G401 (cell line): ENCODE measurements at places on chromosomes 12 and 14.

DNA sequence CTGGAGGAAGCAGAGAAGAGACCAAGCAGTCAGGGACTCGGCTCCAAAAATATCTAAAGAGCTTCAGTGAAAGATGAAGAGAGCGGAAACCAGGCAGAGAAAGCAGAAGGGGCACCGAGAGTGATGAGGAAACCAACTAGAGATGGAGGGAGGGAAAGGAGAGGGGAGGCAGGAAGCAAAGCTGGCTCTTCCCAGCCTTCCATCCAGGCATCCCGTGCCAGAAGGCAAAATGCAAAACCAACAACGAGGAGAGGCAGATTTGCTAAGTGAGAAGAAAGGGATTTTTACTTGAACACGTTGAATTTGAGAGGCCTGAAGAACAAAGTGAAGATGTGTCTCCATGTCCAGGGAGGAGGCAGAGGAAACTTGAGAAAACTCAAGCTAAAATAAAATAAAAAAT is 90.1 kb downstream of the NUAK1 start:
- no peak for DNase-seq

DNA sequence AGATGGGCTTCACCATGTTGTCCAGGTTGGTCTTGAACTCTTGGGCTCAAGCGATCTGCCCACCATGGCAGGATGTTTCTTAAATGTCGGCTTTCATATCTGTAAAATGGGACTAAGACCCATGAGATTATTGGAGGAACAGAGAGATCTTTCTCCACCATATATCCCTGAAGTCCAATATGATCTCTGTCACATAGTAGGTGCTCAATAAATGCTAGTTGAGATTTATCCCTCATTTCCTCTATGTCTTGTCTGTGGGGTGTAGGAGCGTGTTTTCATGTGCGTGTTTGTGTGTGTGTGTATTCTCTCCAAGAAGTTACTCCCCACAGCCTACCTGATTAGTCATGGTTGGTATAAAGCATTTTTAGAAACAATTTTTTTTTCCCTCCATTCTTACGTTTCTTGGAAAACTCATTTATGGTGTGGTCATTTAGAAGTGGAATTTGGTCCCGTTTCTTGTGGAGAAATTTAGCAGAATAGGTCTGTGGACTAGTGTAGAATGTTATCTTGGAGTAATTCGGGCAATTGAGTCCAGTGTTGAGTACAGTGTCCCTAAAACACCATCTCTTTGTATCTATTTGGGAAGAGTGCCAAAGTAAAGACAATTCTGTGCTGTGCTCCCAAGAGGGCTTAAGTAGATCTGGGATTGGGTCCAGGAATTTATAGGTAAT is 4.3 kb downstream of the STRAP start:
- no peak for DNase-seq

- peak; percentile 13 for DNase-seq
Observed at GRCh38 chr14:99621948-99622347, 17.9 kb upstream of the CCDC85C start.

GRCh38 chr12:104866291-104866690 is 91.8 kb downstream of the SLC41A2 start:
- no peak for DNase-seq

DNA sequence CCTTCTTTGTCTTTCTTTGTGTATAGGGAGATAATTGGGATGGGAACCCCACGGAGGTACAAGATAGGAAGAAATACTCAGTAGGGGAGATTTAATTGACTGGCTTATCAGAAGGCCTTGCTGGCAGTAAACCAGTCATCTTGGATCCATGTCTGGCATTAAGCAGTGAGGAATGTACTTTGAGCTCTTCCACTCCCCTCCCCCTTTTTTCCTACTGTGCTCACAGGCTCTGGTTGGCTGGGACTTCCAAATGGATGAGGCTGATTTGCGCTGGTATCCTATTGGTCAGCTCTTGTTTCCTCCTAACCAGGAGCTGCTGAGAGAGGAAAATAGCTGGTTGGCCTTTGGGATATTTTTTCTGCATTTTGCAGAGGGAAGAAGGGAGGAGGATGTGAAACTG is 24.7 kb downstream of the NGDN start:
- DNase-seq, result peak; percentile 88

DNA sequence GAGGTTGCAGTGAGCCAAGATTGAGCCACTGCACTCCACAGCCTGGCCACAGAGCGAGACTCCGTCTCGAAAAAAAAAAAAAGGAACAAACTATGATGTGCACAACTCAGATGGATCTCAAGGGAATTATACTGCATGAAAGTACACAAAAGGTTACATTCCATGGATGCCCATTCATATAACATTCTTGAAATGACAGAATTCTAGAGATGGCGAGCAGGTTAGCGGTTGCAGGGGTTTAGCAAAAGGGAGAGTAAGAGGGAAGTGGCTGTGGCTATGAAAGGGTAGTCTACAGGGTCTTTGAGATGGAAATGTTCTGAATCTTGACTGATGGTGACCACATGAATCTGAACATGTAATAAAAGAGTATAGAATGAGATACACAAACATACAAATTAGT is 49.7 kb downstream of the CKB start:
- DNase-seq, result no peak

- DNase-seq, result no peak
Observed at GRCh38 chr12:112537710-112538396, 119.1 kb downstream of the PTPN11 start.

GRCh38 chr12:2893007-2893406 is 2.3 kb downstream of the TULP3 start:
- no peak for DNase-seq

DNA sequence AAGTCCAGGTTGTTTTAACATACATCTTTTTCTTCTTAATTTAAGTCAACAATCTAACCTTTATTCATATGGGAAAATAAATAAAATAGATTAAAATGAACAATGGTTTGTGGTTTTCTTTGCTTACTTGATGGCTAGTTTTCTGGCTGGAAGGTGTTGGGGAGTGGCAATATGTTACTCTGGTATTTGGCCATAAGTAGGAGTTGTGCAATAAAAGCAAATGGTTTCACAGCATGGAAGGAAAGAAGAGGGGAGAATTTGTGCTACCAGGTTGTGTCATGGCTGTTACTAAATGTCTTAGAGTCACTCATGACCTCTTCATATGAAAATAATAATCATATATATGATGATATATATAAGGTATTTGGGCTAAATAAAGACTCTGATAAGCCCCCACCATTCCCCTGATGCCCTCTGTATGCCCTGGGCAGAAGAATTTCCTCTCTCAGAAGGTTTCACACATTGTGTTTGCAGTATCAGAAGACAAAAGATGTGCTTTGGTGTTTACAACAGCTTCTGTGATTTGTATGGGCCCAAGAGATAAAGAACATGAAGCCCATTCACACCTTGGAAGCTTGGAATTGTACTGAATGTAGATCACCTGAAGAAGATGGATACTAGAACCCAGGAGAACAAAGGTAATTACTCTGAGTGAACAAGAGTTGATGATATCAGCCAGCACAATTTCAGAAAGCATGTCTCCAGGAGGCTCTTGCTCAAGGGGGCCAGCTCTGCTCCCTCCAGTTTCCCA is 160.9 kb downstream of the ALG10B start:
- DNase-seq, result no peak

DNA sequence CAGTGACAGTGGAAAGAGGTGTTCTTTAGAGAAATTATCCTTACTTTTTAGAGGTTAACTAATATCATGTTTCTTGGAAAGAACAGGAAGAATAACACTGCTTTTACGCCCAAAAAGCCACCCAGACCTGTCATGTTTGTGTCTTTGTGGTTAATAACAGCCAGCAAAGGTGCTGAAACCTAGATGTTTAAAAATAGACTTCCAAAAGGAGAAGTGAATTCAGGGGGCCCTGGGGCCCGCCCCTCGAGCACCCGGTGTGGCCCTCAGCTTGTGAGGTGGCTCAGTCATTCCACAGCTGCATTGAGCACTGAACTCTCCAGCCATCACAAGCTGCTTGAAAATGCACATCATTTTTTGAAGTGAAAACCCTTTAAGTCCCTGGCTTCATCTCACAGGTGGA is 20.8 kb upstream of the AMN start:
- DNase-seq, result no peak

GRCh38 chr14:92482621-92483319 is 30.8 kb upstream of the RIN3 start:
- DNase-seq, result no peak
